CD4-positive, alpha-beta T cell treated with Interleukin-2 at 100 ng/mL for 4 hours (primary cell): ENCODE measurements at places on chromosomes 1 and 21.

- DNase-seq = no peak
Observed at GRCh38 chr1:64203420-64203819, at the start of gene UBE2U. Gene UBE2U (plus strand): TSS chr1:64203623. CDS start chr1:64204051, 428 bp downstream.

GRCh38 chr1:117146072-117146471, 24.5 kb upstream of the TRIM45 start:
- DNase-seq = no peak

DNA sequence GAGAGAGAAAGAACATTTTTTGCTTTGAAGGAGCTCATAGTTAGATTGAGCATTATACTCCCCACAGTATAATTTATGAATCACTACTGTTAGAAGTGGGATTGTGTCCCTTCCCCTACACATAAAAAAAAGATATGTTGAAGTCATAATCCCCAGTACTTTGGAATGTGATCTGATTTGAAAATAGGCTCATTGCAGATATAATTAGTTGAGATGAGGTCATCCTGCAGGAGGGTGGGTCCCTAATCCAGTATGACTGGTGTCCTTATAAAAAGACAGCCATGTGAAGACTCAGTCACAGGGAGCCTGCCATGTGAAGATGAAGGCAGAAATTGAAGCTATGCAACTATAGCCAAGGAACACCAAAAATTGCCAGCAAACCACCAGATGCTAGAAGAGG, 76.4 kb downstream of the TGFB2 start:
- no peak for DNase-seq

- no peak for DNase-seq
Observed at GRCh38 chr1:238589843-238590435, 699.2 kb upstream of the ZP4 start.

- no peak for DNase-seq
Observed at GRCh38 chr21:43868461-43868860, 3.4 kb downstream of the AGPAT3 start.

- no peak for DNase-seq
Observed at GRCh38 chr1:37556712-37557196, at the start of gene DNALI1. Gene DNALI1 (plus strand): TSS chr1:37556940. CDS start chr1:37556995, 55 bp downstream.

- no peak for DNase-seq
Observed at GRCh38 chr21:42112857-42113256, 41.7 kb downstream of the UMODL1 start.

DNA sequence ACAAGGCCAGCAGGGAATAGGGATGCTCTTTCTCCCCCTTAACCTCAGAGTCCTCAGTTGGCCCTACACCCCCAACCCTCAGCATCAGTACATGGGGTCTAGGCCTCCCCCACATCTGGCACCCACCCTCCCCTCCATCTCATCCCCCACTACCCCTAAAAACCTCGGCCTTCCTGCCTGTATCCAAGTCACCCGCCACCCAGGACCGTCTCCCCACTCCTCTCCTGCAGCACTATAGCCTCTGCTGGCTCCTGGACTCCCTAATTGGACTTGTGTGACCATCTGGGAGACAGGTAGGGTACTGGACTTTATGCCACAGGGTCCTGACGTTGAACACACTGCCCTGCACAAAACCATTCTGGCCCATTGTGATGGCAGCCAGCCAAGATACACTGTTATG, 6.0 kb downstream of the RSPH1 start:
- no peak for DNase-seq

DNA sequence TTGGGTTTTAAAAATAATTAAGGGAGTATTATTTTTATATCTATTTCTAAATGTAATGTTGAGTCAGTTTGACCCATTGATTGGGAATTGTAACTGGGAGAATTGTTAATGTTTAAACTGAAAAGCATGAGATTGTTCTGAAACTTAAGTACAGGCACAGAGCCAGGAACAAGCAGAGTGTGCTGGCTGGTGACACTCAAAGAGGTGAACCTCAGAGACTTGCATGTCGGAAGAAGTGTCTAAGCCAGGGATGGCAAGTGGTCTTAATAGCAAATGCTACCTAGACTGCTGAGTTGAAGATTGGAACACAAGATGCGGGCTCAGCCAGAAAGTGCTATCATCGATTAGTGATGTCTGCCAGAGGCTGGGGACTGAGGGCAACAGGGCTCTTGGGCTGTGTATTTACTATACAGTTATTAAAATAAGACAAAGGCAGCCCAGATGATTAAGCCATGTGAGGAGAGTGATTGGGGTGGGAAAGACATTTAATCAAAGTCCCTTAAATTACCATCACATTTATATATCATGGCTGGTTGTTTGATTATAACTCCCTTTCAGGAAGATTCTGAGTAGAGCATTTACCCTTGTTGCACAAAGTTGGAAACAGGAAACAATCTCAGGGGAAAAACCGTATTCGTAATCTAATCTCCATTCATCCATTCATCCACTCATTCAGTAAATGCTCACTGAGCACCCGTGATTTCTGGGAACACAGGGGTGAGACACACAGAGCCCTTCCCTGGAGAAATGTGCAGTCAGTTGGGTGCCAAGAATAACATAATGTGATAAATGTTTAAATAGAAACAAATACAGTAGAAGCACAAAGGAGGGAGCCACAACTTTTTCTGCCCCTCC, 42.8 kb downstream of the C8A start:
- DNase-seq = no peak

GRCh38 chr1:217899614-217900013, 268.5 kb downstream of the SPATA17 start:
- DNase-seq = no peak

- DNase-seq = no peak
Observed at GRCh38 chr1:204409123-204409522, 2.5 kb downstream of the PPP1R15B start.

DNA sequence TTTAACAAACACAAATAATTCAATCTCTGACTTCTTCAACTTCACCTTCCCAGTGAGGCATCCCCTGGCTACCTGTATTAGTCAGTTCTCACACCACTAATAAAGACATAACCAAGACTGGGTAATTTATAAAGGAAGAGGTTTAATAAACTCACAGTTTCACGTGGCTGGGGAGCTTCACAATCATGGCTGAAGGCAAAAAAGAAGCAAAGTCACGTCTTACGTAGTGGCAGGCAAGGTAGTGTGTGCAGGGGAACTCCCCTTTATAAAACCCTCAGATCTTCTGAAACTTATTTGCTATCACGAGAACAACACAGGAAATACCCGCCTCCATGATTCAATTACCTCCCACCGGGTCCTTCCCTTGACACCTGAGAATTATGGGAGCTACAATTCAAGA, 478.5 kb downstream of the ADGRL2 start:
- no peak for DNase-seq

DNA sequence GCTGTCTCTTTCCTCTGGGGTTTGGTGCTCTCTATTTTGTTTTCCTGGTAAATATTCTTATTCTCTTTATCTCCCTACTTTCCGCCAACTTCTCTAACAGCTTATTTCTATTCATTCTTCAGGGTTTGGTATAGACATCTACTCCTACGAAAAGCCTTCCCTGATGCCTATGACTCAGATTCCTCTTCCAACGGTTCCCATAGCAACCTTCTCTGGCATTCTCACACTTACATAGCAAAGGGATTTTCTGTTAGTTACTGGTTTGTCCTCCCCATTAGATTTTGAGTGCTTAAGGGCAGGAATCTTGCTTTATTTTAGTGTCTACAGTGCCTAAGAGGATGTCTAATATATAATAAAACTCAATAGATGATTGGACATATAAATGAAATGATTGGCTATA, 407.6 kb upstream of the DEPDC1 start:
- DNase-seq = no peak

DNA sequence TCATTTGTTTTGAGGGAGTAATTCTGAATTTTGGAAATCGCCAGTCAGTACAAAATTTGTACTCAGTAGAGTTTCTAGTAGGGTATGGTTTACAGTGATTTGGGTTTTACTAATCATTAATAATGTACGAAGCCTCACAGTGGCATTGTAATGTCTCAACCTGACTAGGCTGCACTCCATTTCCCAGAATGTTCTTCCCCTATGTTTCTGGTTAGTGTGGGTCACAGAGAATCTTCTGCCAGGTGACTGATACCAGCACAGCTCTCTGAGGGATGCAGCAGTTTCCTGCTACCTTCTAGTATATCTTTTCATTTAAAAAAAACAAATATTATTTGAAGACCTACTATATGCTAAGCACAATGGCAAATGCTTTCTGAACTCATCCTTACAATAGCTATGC, 112.9 kb downstream of the PTPN14 start:
- peak; percentile 7 for DNase-seq

DNA sequence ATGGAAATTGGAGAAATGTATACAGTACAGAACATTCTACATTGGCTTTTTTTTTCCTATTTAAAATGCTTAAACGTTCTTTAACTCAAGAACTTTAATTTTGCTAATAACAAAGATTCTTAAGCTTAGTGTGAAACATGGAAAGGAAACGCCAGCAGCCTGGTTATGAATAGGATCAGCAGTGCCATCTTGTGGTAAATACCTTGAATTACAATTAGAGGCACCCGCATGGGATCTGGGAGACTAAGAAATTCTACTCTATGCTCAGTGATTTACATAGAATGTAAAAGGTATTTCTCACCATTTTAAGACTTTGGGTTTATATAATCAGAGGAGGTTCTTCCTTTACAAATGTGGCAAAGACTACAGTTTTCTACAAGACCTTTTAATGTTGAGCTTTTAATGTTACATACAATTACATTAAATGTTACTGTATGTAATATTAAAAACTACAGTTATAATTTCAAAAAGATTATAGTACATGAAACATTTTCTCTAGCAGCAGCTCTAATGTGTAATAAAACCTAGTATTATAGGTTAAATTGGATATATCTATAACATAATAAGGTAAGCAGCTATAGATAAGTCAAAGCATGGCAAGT, 32.1 kb upstream of the APOBEC4 start:
- DNase-seq = peak; percentile 66

GRCh38 chr1:20511518-20512428, 3.8 kb upstream of the MUL1 start:
- DNase-seq = no peak

DNA sequence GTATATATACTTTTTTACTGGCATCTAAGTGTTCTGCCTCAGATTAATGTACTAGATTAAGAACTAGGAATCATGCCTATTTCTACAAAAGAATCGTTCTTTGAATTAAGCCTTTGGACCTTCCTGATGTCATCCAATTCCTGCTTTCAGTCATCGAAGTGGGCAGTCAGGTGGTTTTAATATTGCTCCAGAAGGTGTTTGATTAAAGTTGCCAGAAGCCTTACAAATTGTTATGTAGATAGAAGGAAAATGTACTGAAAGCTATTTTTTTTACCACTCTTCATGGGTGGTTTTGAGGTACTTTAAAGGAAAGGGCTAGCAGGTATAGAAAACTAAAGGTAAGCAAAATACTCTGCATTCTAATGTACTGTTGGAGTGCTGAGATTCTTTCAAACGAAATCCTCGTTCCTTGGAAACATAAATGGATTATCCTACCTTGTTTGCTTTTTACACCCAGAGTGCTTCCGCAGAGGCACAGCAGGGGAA, 716 bp downstream of the CTBS start:
- peak; percentile 1 for DNase-seq

- no peak for DNase-seq
Observed at GRCh38 chr1:152880316-152880715, 2.2 kb downstream of the SMCP start.

GRCh38 chr1:109152196-109152595, 38.3 kb downstream of the ELAPOR1 start:
- no peak for DNase-seq

DNA sequence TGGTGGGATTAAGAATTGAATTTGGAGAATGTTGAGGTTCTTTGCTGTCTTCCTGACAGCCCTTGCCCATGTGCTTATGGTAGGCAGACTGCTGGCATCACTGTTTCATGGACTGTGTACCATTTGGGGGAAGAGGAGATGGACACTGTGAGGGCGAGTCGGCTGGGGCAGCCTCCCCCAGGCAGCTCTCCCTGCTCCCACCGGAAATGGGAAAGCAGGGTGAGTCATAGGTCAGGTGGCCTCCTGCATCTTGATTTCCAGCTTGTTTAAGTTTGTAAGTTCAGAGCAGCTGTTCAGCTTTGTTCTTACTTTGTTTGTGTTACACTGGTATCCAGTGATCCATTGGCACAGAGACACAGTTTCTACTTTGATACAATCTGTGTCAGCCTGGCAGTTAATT, 87.2 kb upstream of the CNIH3 start:
- DNase-seq = no peak

DNA sequence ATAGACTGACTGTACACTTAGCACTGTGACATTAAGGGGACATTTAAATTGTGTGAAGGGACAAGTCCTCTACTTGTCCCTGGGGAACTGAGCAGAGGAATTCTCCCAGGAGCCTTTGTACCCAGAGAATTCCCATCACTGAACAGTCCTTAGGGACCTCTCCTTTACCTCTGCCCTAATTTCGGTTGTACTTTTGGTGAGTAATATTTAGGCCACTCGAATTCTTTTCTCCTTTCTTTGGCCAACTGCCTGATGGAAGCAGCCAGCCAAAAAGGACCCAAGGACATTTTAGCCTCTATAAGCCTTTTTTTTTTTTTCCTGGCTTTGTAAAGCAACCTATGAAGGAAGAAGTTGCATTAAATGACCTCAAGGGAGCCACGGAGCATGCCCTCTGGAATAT, 71.5 kb downstream of the NR5A2 start:
- no peak for DNase-seq

GRCh38 chr1:246052603-246053002, 454.5 kb downstream of the SMYD3 start:
- DNase-seq = no peak

- no peak for DNase-seq
Observed at GRCh38 chr1:186535388-186536133, 74.6 kb upstream of the PDC start.

GRCh38 chr1:32877211-32878110, 6.7 kb upstream of the FNDC5 start:
- no peak for DNase-seq

GRCh38 chr1:246587606-246588005, 21.4 kb downstream of the CNST start:
- no peak for DNase-seq

DNA sequence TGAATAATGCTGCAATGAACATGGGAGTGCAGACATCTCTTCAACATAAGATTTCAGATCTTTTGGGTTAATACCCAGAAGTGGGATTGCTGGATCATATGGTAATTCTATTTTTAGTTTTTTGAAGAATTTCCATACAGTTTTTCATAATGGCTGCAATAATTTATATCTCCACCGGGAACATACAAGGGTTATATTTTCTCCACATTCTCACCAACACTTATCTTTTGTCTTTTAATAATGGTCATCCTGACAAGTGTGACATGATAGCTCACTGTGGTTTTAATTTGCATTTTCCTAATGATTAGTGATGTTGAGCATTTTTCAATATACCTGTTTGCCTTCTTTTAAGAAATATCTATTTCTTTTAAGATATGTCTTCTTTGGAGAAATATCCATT, 44.5 kb upstream of the WARS2 start:
- DNase-seq = no peak

- peak; percentile 33 for DNase-seq
Observed at GRCh38 chr1:10338047-10338446, 60.8 kb upstream of the PGD start.

GRCh38 chr1:241622669-241623068, 17.5 kb downstream of the CHML start:
- no peak for DNase-seq

GRCh38 chr1:91700771-91701471, 185.0 kb downstream of the TGFBR3 start:
- no peak for DNase-seq

GRCh38 chr1:218634212-218634611, 289.1 kb downstream of the TGFB2 start:
- DNase-seq = no peak
